Central memory CD8-positive, alpha-beta T cell (primary cell): ENCODE measurements at places on chromosomes 16 and 17.

DNA sequence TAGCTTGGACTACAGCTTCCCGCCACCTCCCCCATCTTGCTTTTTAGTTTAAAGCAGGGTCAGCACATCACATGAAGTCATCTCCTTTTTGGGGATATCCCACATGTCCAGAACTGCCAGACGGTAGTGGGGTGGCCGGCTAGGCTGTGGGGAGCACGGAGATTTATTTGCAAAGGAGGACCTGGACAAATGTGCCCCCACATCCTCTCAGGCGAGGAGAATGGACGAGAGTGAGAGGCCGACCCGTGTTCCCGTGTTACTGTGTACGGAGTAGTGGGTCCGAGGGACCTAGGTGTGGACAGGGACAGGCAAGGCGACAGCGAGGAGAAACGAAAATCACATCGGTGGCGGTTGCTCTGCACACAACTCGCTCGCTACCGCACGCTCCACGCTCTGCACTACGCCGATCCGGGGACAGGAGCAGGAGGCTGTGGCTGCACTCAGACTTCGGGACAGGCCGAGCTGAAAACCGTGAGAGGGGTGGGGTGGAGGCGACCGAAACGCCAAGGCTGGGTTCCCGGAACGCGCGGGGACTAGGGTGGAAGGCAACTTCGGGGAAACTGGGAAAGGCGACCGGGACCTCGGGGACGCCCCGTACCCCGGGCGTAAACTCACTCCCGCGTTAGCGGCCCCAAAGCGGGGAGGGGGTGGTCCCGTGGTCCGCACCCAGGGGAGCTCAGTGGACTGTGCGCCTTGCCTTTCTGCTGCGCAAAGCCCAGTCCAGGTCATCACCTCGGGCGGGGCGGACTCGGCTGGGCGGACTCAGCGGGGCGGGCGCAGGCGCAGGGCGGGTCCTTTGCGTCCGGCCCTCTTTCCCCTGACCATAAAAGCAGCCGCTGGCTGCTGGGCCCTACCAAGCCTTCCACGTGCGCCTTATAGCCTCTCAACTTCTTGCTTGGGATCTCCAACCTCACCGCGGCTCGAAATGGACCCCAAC is at the start of gene MT1A:
MT1A (plus strand) TSS at position 853 of the 937 bp plus-strand sequence; CDS start at position 926, 73 bp downstream.
- no peak for DNase-seq

- no peak for DNase-seq
Observed at GRCh38 chr16:89545831-89546574, 14.5 kb upstream of the RPL13 start.

DNA sequence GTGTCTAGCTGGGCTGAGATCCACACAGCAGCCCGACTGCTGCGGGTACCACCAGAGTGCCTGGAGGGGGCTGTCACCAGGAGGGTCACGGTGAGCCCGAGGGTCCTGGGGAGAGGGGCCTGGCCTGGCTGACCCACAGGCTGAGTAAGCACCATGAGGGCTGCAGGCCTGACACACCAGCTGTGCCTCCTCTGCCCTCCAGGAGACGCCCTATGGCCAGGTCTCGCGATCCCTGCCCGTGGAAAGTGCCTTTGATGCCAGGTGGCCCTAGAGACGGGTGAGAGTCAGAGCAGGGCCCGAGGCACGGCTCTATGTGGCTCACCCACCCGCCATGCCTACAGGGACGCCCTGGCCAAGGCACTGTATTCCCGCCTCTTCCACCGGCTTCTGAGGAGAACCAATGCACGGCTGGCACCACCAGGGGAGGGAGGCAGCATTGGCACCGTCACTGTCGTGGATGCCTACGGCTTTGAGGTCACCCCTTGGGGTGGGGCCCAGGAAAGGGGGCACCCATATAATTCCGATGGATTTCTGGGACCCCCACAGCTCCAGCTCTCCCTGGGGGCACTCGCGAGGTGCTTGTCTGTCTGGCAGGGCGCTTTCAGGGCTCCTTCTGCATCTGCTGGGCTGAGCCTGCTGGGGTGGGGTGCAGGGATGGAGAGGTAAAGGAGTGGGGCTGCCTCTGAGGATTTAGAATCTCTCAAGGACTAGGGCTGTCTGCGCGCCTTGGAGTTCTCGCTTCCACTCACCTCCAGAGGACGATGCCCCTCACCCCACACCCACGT is 7.1 kb downstream of the MYO15B start:
- DNase-seq = no peak

GRCh38 chr16:75251280-75252048 is at the start of gene BCAR1:
TSS of gene BCAR1 (minus strand) at chr16:75251624. CDS start at chr16:75251482, 142 bp downstream.
- DNase-seq = no peak

GRCh38 chr17:66441101-66441661 is 138.8 kb downstream of the PRKCA start:
- DNase-seq = no peak

- DNase-seq = no peak
Observed at GRCh38 chr16:88538366-88539060, 31.7 kb upstream of the ZC3H18 start.

- DNase-seq = no peak
Observed at GRCh38 chr16:56617212-56618085, 8.1 kb upstream of the MT1E start.

DNA sequence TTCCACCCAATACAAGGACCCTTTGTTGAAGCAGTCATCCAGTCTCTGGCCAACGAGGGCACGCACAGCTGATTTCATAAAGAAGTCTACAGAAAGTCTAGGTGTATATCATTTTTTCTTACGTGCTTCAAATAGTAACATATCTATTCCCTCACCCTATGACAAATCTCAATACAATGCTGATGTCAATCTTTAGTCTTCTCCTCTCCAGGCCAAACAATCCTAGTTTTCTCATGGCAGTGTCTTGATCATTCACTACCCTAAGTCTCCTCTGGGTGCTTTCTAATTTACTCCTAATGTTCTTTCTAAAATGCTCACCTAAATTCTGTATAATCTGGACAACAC is 92.6 kb downstream of the CACNG1 start:
- DNase-seq = no peak

DNA sequence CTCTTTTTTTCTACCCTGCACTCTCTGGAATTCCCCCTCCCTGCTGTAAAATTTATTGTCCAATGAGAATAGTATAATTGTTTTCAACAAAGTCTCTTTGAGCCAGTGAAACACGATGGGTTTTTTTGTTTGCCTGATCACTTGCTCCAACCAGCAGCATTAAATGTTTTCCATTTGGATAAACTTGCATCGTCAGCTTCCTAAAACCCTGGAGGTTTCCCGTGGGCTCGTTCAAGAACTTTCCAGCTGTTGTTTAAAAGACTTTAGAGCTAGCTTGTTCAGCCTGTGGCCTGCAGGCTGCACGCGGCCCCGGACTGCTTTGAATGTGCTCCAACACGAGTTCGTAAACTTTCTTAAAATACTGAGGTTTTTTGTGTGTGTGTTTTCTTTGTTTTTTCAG is 14.9 kb downstream of the NAGPA start:
- no peak for DNase-seq

- DNase-seq = no peak
Observed at GRCh38 chr17:32958418-32958817, 30.5 kb downstream of the TMEM98 start.

DNA sequence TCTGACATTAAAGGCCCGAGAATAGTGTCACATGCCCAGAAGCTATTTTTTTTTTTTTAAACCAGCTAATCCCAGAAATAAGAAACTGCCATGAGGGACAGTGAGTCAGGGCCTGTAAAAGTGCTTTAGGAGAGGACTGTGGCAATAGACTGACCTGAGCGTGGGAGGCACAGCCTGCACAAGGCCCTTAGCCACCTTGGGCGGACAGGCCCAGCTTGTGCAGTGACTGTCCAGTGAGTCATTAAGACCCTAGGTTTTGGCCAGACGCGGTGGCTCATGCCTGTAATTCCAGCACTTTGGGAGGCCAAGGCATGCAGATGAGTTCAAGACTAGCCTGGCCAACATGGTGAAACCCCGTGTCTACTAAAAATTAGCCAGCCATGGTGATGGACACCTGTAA is 343.0 kb upstream of the ZFHX3 start:
- no peak for DNase-seq

GRCh38 chr16:27234603-27235002 is 31.3 kb downstream of the KDM8 start:
- DNase-seq = no peak

GRCh38 chr17:61645920-61646319 is 54.9 kb upstream of the NACA2 start:
- DNase-seq = no peak

DNA sequence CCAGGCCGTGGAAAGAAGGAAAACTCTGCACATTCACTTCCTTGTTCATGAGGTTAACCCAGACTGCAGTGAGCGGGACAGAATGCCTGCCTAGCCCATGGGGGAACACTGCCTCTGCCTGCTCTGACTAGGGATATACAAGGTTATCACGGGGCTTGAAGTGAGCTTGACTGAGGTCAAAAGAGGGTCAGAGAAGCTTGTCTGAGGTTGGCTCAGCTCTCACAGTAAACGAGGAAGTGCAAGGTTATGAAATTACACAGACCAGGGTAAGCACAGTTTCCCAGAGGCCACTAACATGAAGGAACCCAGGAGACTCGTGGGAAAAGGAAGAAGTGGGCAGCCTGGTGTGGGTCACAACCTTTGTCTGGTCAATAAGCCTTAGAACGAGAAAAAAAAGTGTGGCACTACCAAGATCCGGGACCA is 28.7 kb downstream of the HIC1 start:
- DNase-seq = no peak

DNA sequence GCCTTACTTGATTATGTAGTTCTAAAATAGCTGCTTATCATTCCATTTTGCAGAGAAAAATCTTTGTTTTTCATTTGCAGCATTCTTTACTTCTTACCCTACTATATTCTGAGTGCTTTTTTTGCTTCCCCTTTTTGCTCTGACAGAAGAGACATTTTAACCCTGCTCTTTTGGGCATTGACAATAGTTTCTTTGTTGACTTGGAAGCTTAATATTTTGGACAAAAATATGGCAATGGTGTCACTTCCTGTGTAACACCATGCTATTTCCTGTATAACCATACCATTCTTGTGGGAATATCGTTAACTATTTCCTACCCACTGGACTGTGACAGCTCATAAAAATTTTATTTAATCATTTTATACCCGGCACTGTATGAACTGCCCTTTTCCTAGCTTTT is 747.1 kb downstream of the CDH8 start:
- no peak for DNase-seq

DNA sequence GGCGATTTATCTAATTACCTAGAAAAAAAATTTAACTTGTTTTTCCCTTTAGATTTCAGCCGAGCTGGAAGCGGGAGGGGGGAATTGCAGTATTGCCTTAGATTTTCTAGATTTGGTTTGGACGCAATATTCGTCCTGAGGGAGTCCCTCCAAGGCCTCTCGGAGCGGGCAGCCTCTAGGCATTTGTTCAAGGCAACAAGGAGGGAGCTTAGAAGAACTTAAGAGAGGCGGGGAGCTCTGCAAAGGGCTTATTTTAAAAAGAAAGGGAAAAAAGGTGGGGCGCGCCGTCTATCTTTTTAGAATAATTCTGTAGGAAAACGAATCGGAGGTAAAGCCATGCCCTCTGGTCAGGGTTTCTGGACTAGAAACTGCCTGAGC is 407 bp upstream of the TMEM94 start:
- no peak for DNase-seq

DNA sequence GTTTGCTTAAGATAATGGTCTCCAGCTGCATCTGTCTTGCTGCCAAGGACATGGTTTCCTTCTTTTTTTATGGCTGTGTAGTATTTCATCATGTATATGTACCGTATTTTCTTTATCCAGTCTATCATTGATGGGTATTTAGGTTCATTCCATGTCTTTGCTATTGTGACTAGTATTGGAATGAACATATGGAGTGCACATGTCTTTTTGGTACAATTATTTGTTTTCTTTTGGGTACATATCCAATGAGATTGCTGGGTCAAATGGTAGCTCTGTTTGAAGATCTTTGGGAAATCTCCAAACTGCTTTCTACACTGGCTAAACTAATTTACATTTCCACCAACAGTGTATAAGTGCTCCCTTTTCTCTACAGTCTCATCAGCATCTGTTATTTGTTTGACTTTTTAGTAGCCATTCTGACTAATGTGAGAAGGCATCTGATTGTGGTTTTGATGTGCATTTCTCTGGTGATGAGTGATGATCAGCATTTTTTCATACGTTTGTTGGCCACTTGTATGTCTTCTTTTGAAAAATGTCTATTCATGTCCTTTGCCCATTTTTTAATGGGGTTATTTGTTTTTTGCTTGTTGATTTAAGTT is 66.2 kb downstream of the TNFRSF13B start:
- DNase-seq = no peak

- DNase-seq = no peak
Observed at GRCh38 chr16:62846399-62847057, 810.3 kb upstream of the CDH8 start.

- no peak for DNase-seq
Observed at GRCh38 chr16:15415511-15415985, 18.8 kb upstream of the BMERB1 start.

DNA sequence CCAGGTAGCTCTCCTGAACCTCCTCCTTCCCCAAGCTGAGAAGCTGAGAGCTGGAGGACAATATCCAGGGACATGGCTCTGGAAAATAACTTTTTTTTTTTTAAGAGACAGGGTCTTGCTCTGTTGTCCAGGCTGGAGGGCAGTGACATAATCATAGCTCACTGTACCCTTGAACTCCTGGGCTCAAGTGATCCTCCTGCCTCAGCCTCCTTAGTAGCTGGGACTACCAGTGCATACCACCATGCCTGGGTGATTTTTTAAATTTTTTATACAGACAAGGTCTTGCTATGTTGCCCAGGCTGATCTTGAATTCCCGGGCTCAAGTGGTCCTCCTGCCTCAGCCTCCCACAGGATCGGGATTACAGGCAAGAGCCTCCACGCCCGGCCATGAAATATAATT is 6.2 kb downstream of the SLC46A1 start:
- no peak for DNase-seq

DNA sequence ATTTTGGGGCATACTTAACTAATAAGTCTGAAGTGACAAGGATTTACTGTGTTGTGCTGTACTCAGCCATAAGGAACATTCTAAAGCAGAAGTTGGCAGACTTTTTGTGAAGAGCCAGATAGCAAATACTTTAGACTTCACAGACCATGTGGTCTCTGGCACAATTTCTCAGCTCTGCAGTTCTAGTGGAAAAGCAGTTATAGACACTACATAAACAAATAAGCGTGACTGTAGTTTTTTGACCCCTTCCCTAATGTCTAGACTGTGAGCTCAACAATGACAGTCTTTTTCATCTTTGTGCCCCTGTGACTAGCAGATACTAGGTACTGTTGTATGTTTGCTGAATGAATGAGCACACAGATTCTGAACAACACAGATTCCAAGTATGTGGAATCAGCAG is 4.9 kb downstream of the RPAIN start:
- no peak for DNase-seq

GRCh38 chr17:81487487-81488275 is 24.9 kb downstream of the ACTG1 start:
- no peak for DNase-seq

- no peak for DNase-seq
Observed at GRCh38 chr17:61731330-61731729, 132.0 kb downstream of the BRIP1 start.

DNA sequence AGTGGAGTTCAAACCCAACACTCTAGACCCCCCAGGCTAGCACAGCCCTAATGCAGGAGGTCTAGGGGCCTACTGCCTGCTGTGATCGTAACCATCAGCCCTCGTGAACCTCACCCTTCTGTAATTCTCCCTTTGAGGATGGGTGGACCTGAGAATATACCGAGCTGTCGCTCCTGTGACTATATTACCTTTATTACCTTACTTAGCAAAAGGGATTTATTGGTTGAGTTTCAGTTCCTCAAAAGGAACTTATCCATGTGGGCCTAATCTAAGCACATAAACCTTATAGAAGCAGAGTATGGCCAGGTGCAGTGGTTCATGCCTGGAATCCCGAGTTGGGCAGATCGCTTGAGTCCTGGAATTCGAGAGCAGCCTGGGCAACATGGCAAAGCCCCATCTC is 19.2 kb upstream of the EMP2 start:
- no peak for DNase-seq
